ENCODE measurements at places on chromosomes 5 and 9.

- DNase-seq: peak; percentile 1
Observed at GRCh38 chr9:95874303-95874988, 1.0 kb upstream of the ERCC6L2 start.

GRCh38 chr5:115532517-115532916 lies 12.1 kb downstream of the FEM1C start:
- no peak for DNase-seq

DNA sequence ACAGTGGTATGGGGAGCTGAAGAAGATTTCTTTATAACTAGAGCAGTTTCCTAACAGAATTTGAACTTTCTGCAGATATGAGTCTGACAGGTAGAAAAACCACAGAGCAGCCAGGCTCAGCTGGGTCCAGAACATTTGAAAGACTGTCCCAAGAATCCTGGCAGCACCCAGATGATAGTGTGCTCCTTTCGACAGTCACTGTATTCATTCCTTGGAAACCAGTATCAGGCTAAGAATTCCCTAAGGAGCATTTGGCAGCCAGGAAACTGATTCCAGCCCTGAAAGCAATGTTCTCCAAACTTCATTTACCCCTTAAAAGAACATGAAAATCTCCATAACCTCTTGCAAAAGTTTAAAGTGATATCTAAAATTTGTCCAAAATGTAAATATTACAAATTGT lies 123.0 kb upstream of the MTAP start:
- no peak for DNase-seq

GRCh38 chr5:102670224-102670836 lies 84.8 kb upstream of the PAM start:
- DNase-seq: no peak

- no peak for DNase-seq
Observed at GRCh38 chr5:59218424-59219045, 635.7 kb downstream of the RAB3C start.

- DNase-seq: no peak
Observed at GRCh38 chr5:6656680-6657079, 23.4 kb downstream of the SRD5A1 start.

- DNase-seq: peak; percentile 67
Observed at GRCh38 chr5:131589510-131590348, 45.3 kb downstream of the RAPGEF6 start.

- DNase-seq: no peak
Observed at GRCh38 chr9:104808035-104808614, 44.2 kb downstream of the NIPSNAP3B start.

GRCh38 chr5:168786147-168786546 lies 207.0 kb upstream of the PANK3 start:
- no peak for DNase-seq

GRCh38 chr5:103469288-103470040 lies 93.1 kb downstream of the NUDT12 start:
- no peak for DNase-seq

GRCh38 chr5:124512952-124513632 lies 233.3 kb downstream of the ZNF608 start:
- no peak for DNase-seq

DNA sequence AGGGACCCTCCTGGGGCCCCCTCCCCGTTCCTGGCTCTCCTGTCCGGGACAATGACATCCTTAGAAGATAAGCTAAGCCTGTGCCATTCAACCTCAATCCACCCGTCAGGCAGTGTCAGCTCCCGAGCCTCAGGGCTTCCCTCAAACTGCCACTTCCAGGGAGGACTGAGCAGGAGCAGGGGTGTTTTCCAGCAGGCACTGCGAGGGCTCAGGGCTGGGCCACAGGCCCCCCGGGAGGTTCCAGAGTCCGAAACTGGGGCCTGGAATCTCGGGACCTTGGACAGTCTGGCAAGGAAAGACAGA lies 26.2 kb downstream of the LHX3 start:
- no peak for DNase-seq

DNA sequence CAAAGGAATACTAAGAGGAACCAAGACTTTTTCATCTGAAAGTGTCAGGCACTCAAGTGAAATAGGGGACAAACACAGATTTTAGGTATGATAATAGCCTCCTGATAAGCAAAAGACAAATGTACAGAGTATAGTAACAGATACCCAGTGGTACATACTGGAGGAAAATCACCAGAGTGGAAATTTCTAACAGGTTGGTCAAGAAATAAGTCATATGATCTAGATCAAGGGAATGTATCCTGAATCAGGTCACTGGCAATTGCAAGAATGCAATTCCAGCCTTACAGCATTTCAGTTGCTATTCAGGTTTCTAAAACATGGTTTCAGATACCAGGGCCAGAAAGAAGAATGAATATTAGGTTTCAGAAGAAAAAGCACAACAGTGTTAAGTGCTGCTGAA lies 82.2 kb upstream of the SLCO6A1 start:
- DNase-seq: no peak

- DNase-seq: no peak
Observed at GRCh38 chr5:160921423-160922285, 69.6 kb upstream of the ATP10B start.

- DNase-seq: no peak
Observed at GRCh38 chr9:90815944-90816357, 14.3 kb downstream of the SYK start.

GRCh38 chr5:94267350-94267899 lies 351.0 kb downstream of the KIAA0825 start:
- no peak for DNase-seq

DNA sequence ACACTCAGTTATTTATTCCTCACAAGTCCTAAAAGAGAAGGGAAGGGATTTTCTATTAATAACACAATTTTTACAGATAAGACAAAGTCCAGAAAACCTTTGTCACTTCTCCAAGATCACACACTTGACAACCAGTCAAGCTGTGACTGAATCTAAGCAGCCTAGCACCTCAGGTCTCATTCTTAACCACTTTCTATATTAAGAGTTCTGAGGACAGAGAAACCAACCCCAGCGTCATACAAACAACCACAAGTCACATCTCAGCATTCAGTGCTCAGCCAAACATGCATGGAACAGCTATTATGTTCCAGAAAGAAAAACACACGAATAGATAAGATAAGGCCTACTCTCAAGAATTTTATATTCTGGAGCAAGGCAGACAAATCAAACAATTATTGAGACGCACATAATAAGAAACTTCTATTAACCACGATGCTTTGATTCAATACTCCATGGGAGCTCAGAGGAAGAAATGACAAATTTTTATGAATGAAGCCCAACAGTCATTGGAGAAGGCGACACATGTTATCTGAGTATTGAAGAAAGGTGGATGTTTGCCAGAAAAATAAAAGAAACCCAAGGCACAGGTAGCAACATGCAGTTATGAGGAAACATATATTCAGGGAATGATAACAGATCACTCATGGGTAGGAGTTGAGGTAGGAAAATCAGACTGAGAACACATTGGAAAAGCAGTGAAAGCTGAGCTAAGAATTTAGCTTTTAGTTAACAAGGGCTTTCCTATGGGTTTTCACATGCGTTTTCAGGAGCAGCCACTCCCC lies 113.1 kb downstream of the HTR4 start:
- DNase-seq: peak; percentile 2

GRCh38 chr9:15714746-15715145 lies 161.9 kb downstream of the CCDC171 start:
- DNase-seq: no peak

GRCh38 chr9:33993104-33993503 lies 55.6 kb downstream of the UBAP2 start:
- no peak for DNase-seq

- no peak for DNase-seq
Observed at GRCh38 chr5:170265522-170265921, 32.1 kb downstream of the LCP2 start.

GRCh38 chr9:117073539-117074341 lies 341.1 kb downstream of the ASTN2 start:
- DNase-seq: peak; percentile 34

- no peak for DNase-seq
Observed at GRCh38 chr9:68626526-68626925, 78.5 kb upstream of the PIP5K1B start.
